ENCODE measurements at places on chromosomes 2 and 18.

DNA sequence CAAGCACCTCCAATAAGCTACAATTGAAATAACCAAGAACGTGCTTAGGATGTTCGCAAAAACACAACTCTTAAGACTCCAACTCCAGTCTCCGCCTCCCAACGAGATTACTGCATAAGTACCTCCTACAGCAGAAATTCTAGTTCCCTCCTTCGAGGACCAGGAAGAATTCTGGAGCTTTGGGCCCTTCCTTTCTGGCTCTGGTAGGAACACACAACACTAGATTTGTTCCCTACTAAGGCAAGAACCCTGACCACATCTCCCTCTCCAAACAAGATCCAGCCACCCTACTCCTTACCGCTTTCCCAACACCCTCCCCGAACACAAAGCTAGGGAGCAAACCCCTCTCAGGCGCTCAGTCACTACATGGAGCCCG lies 721 bp downstream of the ADAM17 start:
- DNase-seq, result peak; percentile 88

DNA sequence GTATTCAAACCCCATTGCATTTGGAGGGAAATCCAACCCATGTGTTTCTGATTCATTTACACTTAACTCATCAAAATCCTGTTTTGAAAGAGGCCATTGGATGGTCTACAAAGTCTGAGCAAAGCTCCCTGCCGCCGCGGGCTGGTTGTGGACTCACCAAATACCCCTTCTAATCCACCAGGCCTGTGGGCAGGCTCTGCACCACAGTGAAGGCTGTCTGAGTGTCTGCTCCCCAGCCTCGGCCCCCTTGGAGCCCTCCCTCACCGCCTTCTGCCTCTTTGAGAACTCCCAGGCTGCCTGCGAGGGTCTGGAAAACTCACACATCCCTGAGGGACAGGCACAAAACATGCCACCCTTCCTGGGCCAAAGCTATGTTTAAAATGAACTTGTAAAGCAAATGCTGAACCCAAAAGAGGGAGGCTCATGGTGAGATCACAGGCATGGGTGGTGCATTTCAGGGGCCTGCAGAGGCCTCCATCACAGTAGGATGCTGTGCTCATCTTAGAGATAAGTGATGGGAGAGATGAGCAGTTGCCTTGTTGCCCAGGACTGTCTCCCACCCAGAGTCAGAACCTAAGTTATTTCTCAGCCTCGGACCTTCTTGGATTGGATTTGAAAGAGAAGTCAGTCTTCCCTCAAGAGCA lies 225.0 kb downstream of the CYP26B1 start:
- DNase-seq, result no peak

- peak; percentile 6 for DNase-seq
Measured at GRCh38 chr2:12352889-12353288, 363.8 kb upstream of the TRIB2 start.

DNA sequence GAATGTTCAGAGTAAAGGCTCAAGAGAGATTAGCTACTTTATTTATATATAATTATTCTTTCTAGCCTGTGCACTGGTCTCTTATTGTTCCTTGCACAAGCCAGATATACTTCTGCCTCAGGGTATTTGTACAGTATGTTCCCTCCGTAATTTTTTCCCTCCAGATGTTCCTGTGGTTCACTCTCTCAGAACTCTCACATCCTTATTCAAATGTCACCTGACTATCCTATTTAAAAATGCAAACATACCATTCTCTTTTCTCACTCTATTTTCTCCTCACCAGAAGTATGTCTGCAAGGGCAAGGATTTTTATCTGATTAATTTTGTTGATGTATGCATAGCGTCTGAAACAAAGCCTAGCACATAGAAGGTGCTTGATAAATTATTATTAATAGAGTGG lies 64.0 kb upstream of the CERS6 start:
- no peak for DNase-seq

DNA sequence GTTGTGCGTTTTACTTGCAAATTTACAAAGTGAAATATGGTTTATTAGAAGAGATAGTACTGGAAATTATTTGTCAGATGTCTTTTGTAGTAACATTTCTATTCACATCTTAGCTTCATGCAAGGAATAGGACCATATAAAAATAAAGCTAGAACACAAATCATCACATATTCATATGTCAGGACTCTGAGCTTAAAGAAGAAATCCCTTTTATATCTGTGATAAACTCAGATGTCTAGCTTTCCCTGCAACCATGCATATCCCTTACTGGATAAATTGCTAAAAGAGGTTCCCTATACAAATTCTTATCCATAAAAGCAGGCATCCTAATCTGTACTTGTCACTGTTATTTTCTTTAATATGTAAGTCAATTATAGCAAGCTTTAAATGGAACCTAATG lies 178.5 kb downstream of the NRXN1 start:
- DNase-seq, result no peak

GRCh38 chr18:58896268-58896667 lies 31.6 kb downstream of the ZNF532 start:
- DNase-seq, result no peak

GRCh38 chr2:69118609-69119008 lies 105.6 kb downstream of the ANTXR1 start:
- peak; percentile 54 for DNase-seq

GRCh38 chr2:17878281-17879136 lies at the start of gene KCNS3:
Gene KCNS3 (plus strand): TSS chr2:17878667. CDS start chr2:17931009, 52,342 bp downstream.
- DNase-seq, result peak; percentile 14

GRCh38 chr2:26989156-26989555 lies 18.7 kb downstream of the MAPRE3 start:
- peak; percentile 61 for DNase-seq

- DNase-seq, result peak; percentile 39
Measured at GRCh38 chr2:8694737-8695136, 12.9 kb downstream of the ID2 start.

GRCh38 chr2:96553176-96553956 lies 16.8 kb downstream of the ARID5A start:
- no peak for DNase-seq

DNA sequence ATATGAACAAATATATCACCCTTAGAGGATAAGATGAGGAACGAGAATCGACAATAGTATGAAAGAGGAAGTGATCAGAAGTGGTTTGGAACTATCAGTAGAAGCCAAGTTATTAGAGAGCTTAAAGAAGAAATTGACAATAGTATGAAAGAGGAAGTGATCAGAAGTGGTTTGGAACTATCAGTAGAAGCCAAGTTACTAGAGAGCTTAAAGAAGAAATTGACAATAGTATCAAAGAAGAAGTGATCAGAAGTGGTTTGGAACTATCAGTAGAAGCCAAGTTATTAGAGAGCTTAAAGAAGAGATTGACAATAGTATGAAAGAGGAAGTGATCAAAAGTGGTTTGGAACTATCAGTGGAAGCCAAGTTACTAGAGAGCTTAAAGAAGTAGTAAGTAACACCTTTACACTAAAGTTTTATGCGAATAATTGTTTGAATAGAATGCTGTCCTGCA lies 175.5 kb downstream of the ZNF407 start:
- DNase-seq, result no peak

GRCh38 chr2:205041472-205042130 lies 496.3 kb downstream of the PARD3B start:
- DNase-seq, result no peak

GRCh38 chr2:88735853-88736252 lies 44.4 kb downstream of the RPIA start:
- DNase-seq, result no peak
